ENCODE measurements at places on chromosomes 4 and X. TPM values are rescaled to one million over a fixed set of nuclear protein-coding genes. Genes with fewer than 3 reads are reported as not detected.

- H3K36me3 ChIP-seq: no peaks in the 10 kb centered on the region
- DNase-seq: no peak
- no peaks in the 10 kb centered on the region for H3K27me3 ChIP-seq
- H3K27ac ChIP-seq: no peak overlapping the region
- no peak overlapping the region for H3K4me3 ChIP-seq
These were observed 1.6 kb downstream of the ENAM start for GRCh38 chr4:70630162-70630561.

The PITX2 gene
- not detected for total RNA-seq

The PARM1 gene
- total RNA-seq: 7.8 TPM

DNA sequence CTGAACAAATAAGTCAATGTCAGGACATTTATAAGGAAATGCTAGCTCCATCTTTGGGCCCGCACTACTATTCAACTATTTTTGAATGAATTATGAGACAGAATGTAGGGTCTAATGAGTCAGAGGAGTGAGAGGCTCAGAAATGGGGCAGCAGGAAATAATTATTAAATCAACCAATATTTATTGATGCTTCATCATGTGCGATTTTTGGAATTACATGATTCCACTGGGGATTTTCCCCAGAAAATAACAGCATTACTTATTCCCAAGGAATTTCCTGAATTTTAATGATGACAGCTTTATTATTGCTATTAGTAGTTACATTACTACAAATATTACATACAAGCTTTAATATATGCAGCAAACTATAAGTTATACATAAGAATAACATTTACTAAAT is 49.3 kb upstream of the PHF8 start:
- H3K27me3 ChIP-seq: no peaks in the 10 kb centered on the region
- H3K27ac ChIP-seq: no peak overlapping the region
- H3K4me1 ChIP-seq: no peaks in the 10 kb centered on the region
- H3K4me3 ChIP-seq: no peak overlapping the region
- no peaks in the 10 kb centered on the region for H3K36me3 ChIP-seq
- DNase-seq: no peak

The PLAC1 gene
- total RNA-seq: not detected

DNA sequence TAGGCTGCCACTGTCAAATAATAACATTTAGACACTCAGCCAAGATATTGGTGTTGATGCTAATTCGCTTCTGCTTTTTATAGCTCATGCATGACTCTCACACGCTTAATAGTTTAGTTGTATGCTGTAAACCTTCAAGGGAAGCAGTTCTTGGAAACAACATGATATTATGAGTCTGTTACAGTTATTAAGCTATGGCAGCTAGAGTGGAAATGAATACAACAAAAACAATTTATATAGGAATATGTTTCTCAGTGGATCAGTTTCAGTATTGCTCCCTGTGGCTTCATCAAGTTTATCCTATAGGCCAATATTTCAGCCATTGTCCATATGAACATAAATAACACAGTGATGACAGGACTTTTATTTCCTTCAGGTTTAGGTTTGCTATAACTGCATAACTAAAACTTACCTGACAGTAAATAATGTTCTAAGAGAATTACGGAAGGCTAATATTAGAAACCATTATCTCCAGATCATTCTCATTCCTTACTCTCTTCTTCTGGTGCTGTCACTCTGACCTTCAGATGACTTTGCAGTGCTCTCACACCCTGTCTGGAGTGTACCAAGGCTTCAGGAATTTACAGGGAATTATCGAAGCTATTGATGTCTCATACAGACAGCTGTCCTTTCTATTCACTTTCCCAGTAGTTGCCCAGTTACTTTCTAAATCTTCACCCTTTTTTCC is 555.0 kb downstream of the ANKRD50 start:
- H3K27me3 ChIP-seq: no peaks in the 10 kb centered on the region
- no peak for DNase-seq

The SERTM2 gene
- not detected for total RNA-seq

The GAGE12J gene
- total RNA-seq: not detected

All from B cell (primary cell).